Head of caudate nucleus (tissue), 42 donors: ENCODE measurements at places on chromosomes 4 and X.

DNA sequence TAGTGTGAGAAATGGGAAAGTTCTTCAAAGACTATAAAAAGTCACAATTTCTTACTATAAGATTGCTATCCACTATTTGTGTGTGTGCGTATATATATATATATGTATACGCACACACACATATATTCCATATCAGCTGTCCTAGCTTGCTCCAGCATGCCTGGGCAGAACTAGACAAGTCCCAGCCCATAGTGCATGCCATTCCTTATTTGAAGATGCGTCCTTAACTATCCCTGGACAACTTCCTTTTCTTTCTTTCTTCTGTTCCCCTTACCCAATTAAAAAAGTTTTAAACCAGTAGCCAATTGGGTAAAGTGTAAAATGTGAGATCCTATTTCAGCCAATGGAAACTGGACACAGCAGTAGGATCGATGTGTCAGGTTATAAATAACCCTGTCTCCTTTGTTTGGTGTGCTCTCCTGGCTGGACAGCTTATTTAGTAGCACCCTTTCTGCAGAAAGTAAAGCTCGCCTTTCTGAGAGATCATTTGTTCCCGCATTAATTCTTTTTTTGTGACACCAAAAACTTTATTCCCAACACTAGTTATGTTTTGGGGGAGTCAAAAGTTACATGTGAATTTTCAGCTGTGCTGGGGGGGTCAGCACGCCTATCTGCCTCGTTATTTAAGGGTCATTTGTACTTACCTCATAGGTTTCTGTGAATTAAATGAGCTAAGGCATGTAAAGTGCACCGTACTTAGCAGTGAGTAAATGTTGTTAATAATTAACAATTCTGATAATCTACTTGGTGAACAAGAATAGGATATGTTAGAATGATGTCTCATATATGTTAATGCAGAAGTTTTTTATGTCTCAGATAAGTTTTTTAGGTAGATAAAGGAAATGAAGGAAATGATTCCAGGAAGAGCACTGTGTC lies 40.9 kb downstream of the KDM6A start:
- no peak for DNase-seq

DNA sequence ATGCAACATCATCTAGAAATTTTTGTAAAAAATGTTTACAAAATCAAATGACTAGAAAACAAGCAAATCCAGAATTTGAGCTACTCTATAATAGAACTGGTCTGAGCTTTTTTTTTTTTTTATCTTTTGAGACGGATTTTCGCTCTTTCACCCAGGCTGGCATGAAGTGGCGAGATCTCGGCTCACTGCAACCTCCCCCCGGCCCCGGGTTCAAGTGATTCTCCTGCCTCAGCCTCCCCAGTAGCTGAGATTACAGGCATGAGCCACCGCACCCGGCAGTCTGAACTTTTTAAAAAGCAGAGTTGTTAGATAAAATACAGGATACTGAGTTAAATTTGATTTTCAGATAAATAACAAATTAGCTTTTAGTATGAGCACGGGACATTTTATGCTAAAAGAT lies 11.0 kb downstream of the SPP1 start:
- DNase-seq, result no peak

DNA sequence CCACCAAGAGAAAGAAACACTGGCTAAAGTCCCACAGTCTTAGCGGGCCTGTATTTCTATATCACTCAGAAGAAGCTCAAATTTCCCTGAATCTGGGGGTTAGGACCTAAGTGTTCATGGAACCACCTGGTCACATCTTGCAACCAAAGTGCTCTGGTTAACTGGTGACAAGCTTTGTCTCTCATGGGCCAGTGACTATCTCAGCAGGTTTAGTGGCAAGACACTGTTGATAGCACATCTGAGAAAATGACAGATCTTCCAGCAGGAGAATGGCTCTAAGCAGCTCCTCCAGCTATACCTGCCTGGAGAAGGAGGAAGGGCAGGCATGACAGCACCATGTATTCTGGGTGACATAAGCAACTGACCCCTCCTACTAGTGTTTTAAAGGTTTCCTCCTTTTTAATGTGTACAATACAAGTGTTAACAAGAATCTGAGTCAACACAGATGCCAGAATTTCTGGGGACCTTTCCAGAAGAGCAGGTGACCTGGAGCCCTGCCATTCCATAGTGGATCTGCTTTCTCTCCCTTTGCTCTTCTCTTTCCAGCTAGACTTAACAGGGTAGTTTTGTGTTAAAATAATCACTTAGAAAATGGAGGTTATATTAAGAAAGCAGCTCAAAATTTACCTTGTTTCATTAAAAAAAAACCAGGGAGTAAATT lies 17.3 kb upstream of the QRFPR start:
- no peak for DNase-seq

DNA sequence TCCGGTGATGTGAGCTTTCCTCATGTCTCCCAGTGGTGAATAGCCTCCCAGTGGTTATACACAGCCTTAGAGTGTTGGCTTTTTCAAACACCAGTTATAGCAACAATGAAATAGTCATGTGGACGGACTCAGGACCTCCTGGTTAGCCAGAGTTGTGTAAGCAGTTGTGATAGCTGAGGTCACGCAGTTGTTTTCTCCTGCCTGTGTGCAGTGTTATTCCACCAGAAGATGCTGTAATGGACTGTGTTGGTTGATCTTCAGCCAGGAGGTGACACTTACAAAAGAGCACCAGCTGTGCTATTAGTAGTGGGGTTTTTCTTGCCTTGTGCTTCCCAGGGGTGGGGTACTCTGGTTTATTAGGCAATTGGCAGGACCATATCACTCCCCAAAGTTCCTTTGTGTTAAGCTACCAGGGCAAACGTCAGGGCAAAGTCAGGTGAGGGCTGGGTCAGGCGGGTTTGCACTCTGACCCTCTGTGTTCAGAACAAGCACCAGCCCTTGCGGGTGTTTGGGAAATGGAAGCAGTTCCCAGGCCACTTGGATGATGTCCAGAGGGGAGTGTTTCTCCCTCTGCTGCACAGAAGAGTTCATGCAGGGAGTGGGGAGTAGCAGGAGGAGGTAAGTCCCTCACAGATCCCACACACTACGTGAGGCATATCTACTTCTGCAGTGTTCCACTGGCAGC lies 252.6 kb downstream of the TMEM47 start:
- DNase-seq, result no peak

- no peak for DNase-seq
Observed at GRCh38 chr4:174122705-174123104, 160.8 kb downstream of the FBXO8 start.
